ENCODE measurements at places on chromosomes 7 and 10.

GRCh38 chr10:71857934-71858890 is 7.2 kb upstream of the PSAP start:
- no peak for DNase-seq

- DNase-seq: no peak
Observed at GRCh38 chr7:157396316-157397035, 59.7 kb downstream of the DNAJB6 start.

- no peak for DNase-seq
Observed at GRCh38 chr7:134662166-134662870, 15.7 kb downstream of the BPGM start.

- no peak for DNase-seq
Observed at GRCh38 chr10:128160297-128160711, 34.1 kb upstream of the MKI67 start.

DNA sequence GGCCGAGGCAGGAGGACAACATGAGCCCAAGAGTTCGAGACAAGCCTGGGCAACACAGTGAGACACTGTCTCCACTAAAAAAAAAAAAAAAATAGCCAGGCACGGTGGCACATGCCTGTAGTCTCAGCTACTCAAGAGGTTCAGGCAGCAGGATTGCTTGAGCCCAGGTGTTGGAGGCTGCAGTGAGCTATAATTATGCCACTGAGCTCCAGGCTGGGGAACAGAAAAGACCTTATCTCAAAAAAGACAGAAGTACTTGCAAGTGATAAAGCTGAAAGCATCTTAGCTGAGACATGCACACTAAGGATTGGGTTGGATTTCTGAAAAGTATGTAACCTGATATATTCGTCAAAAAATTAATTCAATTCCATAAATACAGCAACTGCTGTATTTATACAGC is 68.4 kb downstream of the PPP1R3C start:
- DNase-seq: no peak

DNA sequence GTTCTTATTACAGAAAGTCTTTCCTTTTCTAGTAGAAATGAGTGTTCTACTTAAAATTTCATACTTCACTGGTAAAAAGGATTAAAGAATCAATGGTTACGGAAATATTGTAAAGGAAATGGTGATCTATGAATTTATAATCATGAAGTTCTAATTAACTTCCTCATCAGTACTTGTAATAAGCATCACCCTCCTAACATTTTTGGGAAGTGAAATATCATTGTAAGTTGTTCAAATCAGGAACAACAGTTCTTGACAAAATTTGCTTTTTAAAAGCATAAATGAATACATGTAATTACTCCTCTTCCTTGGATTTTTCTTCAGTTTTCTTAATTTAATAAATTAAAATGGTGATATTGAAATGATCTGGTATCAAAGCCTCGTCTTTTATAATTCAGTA is 5.6 kb upstream of the PCGF5 start:
- DNase-seq: no peak

DNA sequence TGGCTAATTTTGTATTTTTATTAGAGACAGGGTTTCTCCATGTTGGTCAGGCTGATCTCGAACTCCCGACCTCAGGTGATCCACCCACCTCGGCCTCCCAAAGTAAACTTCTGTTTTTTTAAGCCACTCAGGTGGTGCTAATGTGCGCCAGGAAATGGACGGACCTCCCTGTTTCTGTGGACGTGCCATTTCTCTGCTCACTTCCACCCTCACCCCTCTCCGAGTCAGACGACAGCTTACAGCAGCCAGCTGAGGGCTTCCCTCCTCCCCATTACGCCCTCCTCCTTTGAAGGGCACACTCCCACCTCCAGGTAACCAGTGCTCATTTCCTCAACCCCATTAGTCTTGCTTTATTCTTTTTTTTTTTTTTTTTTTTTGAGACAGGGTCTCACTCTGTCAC is 41.7 kb upstream of the EZH2 start:
- no peak for DNase-seq

- no peak for DNase-seq
Observed at GRCh38 chr10:27344568-27345454, 104.2 kb upstream of the ACBD5 start.

DNA sequence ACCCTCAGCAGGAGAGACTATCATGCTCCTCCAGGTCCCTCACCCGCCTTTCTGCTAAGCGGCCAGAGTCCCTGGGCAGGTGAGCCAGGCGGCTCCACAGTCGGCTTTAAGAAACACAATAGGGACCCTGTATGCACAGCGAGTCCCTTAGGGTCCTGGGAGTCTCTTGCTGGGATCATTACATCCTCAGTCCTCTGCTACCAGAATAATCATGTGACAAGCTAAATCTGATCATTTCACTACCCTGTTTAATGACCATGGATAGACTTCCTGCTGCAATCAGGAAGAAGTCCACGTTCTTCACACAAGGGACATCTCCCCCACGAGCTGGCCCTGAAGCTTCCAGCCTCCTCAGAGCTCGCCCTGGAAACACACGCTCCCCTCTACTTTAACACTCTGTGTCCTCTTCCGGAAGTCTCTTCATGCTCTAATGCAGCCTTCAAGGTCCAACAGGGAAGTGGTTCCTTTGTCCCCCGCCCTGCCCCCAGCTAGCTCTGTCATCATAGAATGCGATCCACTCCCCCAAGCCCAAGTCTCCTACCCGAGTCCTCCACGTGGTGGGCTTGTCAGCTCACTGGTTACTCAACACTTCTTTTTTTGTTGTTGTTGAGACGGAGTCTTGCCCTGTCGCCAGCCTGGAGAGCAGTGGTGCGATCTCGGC is 101.5 kb downstream of the RNF216 start:
- no peak for DNase-seq

DNA sequence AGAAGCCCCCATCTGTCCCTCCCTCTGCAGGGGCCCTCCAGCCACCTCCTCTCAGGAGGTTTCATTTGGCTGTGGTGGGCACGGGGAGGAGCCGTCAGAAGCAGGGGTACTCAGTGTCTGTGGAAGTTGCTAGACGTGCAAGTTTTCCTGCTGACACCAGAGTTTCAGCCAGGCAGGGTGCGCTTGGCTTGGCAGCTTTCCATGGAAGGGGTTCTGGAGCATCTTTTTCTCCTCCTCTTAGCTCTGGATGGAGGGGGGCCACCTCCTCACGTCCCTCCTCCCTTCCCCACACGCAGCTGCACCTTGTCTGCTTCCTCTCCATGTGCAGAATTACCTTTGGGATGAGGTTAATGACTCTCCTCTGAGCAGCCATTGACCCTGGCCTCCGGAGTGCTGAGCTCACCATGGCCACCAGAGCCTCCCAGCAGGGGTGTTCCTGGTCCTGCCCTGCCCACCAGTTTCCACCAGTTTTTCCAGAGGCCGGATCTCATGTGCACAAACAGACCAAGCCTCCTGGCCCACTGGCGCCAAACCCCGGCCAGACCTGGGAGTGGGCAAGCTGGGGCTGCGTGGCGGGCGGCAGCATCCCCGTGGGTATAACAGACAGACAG is 579.8 kb upstream of the FOXK1 start:
- DNase-seq: no peak
